ENCODE measurements at places on chromosomes 5 and 9.

- DNase-seq = no peak
These were observed 304.1 kb downstream of the MAT2B start for GRCh38 chr5:163809473-163809872.

DNA sequence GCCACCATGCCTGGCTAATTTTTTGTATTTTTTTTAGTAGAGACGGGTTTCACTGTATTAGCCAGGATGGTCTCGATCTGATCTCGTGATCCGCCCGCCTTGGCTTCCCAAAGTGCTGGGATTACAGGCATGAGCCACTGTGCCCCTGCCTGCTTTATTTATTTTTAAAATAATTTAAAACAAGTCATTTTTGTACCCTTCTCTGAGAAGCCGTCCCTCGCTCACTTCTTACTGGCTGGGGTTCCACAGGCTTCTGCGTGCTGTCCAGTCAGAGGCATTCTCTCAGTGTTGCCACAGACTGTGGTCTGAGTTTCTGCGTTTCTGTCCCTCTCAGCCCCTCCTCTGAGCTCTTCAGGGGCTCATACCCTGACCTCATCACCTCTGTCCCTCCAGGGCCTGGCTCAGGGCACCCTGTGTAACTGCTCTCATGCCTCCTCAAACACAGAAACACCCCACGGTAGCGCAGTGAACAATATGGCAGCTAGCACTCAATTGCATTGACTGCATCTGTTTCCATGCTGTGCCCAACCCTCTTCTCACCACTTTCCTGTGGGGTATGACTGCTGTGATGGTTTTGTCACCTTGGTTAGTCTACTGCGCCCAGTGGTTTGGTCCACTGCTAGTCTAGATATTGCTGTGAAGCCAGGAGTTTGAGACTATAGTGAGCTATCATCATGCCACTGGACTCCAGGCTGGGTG lies 44.3 kb upstream of the SH3PXD2B start:
- no peak for DNase-seq

DNA sequence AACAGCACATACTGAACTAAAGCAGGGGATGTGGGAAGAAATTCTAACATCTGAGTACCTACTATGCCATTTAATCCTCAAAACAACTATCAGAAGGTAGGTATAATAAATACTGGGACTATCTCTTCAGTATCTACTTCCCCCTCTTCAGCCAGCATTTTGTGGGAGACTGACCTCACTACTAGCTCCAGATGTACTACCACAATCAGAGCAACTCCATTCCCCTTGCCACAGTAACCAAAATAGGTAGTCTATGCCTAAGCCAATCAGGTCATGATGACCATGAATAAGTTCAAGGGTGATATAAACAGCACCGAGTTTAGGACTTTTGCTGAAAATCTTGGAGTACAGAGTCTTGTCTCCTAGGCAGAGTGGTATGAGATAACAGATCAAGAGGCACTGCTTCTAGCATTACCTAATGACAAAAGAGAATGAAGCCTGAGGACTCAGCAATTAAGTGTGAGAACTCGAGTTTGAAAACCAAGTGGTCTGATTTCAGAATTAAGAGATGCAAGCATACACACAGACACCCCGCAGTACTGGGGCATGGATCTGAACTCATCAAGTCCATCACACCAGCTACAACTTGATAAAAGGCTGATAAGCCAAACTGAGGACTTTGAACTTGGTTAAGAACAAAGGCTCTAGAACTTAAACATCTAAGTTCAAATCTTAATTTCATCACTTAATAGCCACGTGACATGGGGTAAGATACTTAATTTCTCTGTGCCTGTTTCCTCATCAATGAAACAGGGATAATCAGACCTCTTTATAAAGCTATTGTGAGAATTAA lies 9.7 kb downstream of the FNIP1 start:
- DNase-seq = no peak

DNA sequence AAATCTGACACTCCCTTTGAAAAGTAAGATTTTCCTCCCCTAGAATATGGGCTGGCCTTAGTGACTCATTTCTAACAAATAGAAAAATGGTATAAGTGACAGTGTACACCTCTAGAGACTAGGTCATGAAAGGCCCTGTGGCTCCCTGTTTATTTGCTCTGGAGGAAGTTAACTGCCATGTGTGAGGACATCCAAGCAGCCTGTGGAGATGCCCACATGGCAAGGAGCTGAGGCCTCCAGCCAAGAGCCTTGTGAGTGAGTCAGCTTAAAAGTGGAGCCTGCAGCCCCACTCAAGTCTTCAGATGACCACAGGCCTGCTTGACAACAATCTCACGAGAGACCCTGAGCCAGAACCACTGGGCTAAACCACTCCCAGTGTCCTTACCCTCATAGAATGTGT lies 128.1 kb upstream of the LHFPL2 start:
- no peak for DNase-seq

DNA sequence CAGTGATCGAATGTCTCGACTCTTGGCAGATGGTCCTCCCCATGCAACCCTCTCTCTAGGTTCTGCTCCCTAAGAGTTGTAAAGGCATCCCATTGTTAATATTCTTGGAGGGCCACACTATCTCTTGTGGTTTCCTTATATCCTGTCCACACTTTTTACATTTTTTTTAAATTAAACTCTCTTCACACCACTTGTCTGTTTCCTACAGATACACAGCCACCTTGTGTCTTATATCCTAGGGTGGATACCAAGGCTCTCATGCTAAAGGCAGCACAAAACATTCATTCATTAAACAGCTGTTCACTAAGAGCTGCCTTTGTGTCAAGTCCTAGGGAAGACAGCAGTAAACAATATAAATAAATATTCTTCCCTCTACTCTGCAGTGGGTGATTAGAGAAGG lies 60.5 kb upstream of the SHISAL2B start:
- no peak for DNase-seq

DNA sequence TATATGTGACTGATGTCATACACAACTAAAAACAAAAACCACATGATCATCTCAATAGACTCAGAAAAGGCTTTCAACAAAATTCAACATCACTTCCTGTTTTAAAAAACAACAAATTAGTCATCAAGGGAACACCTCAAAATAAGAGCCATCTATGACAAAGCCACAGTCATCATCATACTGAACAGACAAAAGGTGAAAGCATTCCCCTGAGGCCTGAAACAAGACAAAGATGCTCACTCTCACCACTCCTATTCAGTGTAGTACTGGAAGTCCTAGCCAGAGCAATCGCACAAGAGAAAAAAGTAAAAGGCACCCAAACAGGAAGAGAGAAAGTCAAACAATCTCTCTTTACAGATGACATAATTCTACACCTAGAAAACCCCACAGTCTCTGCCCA lies 893.5 kb upstream of the EDIL3 start:
- DNase-seq = no peak

DNA sequence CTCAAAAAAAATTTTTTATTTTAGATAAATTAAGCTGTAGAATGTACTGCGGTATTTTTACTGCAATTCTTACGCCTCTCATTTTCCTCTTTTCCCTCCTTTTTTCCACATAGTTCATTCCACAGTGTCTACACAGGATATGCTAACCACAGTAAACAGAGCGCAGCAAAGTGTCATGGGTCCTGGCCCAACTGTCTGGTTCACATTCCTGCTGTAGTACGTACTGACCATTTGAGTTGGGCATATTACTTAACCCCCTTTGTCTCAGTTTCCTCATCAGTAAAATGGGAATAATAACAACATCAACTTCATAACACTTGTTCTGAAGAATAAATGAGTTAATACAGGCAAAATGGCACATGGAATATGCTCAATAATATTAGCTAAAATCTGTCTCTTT lies 41.6 kb downstream of the SLC44A1 start:
- DNase-seq = no peak

DNA sequence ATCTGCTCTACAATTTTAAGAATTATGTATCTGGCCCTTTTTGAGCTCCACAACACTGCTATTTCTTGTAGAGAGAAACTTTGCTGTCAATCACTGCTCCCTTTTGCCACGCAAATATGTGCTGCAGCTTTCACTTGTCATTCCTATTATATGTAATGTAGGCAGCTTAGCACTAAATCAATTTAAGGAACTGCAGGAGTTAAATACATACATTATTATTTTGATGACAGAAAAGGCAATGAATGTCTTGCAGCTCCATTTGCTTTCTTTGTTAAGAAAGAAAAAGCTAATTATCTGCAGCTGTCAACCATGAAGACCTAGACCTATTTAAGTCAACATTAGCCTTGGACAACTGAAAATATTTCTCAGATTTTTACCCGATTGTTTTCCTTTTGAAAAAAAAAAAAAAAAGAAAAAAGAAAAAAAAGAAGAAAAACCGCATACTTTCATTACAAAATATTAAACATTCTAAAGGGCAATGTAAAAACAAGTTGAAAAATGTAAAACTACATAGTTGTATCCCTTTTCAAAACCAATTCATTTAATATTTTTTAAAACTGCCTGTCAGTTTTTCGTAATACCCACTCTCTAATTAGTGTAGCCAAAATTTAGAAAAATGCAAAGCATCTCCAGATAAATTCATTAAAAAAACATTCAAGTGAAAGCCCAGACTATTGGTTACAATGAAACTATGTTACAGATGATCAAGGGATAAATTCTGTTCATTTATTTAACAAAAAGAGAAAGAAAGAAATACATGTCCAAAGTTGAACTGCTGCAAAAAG lies 57.2 kb downstream of the RFX3 start:
- no peak for DNase-seq

GRCh38 chr5:83069096-83069799 lies 7.9 kb downstream of the TMEM167A start:
- no peak for DNase-seq

GRCh38 chr5:40089269-40089668 lies 590.4 kb upstream of the PTGER4 start:
- no peak for DNase-seq

- DNase-seq = no peak
These were observed 141.4 kb upstream of the PIK3R1 start for GRCh38 chr5:68074048-68074632.

DNA sequence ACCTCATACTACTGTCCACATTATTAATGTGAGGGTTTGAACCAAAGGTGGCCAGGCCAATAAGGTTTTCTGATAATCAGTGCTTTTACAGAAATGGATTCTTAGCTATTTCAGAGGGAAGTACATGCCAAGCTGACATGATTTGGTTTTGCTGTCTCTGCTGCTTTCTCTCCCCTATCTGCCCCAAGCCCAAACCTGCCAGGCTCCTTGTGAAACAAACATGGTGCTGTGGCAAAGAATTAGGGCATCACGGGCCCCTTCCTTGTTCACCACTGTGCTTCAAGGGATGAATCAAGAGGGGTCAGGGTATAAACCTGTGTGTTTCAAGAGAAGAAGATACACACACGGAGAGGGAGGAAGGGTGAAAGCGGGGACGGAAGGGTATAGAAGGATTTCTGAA lies 41.3 kb upstream of the SMU1 start:
- no peak for DNase-seq

- no peak for DNase-seq
These were observed 223.3 kb downstream of the PIK3R1 start for GRCh38 chr5:68438876-68439275.

DNA sequence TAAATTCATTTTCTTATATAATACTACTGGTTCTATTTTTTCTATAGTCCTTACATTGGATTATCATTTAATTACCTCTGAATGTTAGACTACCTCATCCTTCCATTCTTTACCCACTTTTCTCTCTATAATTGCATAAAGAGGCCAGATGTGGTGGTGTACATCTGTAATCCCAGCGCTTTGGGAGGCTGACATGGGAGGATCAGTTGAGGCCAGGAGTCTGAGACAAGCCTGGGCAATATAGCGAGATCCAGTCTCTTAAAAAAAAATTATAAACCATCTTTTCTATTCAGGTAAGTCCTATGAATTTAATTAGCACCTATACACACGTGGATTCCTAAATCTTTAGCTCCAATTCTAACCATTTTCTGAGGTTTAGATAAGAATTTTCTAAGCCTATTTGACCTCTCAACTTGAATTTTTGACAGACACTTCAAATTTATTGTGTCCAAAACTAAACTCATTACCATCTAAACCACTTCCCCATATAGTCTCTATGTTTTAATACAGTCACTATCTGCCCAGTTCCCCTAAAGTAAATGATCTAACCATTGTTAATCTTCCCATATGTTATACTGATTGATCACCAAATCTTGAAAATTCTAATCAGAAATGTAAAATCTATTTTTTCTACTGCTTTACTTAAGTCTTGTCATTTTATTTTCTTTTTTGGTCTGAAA lies 33.0 kb upstream of the CHD1 start:
- no peak for DNase-seq

- DNase-seq = no peak
These were observed 16.3 kb downstream of the CARD19 start for GRCh38 chr9:93112116-93112863.

DNA sequence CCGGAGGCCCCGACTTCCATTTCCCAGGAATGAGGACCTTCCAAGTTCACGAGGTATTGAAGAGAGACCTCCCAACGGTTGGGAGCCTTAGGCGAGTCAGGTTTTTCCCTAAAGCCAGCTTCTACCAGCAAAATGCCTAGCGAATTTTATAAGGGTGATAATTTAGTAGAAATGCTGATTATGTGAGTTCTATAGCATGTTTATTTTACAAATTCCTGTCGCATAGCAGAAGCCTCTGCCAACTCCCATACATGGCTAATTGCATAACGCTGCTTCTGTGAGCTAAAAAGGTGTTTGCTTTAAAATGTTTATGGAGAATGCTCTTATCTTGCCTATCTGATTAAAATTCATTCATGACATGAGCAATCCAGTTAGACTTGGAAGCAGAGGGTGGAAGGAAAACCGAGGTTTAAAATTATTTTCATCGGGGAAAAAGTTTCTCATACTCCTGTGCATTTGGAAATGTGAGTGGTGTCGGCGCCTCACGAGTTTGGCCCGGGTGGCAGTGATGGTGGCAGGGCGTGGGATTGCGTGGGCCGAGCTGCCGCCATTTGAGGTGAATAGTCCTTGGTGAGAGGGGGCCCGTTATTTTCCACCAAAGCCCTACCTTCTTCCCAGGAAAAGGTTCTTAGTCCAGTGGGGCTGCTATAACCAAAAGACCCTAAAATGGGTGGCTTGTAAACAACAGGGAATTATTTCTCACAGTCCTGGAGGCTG lies 104.4 kb upstream of the FCN2 start:
- DNase-seq = no peak

DNA sequence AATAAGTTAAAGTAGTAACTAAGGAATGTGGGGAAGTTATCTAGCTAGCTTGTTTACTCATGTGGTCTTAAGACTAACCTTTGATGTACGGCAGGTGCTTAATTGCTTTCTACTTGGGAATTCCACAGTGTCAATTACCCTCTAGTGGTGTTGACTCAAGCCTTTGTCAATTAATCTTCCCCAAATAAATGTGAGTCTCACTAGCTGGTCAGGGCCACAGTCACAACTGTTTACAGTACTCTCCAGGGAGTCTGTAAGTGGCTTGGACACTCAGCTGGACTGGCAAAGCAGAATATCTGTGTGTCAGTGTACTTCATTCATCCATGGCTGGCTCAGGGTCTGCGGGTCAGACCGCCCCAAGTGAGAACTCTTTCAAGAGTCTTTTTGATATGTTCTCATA lies 30.8 kb downstream of the SMIM3 start:
- no peak for DNase-seq

All from activated T-helper 1 cell treated with Interleukin-2 at 50 U/mL for 16 hours (primary cell).